ENCODE measurements at places on chromosomes 11 and 22.

DNA sequence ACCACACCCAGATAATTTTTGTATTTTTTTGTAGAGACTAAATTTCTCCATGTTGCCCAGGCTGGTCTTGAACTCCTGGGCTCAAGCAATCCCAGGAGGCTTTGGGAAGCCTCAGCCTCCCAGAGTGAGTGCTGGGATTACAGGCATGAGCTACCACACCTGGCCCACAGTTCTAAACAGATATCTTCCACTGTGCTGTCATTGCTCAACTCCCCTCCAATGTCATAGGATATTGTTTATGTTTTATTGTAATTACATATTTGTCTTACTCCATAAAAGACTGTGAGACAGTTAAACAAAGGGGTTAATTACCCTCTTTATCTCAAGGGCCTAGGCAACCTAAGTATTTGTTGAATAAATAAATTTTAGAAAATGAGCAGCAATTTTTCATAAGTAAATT lies 204.2 kb downstream of the GRM5 start:
- DNase-seq: no peak

DNA sequence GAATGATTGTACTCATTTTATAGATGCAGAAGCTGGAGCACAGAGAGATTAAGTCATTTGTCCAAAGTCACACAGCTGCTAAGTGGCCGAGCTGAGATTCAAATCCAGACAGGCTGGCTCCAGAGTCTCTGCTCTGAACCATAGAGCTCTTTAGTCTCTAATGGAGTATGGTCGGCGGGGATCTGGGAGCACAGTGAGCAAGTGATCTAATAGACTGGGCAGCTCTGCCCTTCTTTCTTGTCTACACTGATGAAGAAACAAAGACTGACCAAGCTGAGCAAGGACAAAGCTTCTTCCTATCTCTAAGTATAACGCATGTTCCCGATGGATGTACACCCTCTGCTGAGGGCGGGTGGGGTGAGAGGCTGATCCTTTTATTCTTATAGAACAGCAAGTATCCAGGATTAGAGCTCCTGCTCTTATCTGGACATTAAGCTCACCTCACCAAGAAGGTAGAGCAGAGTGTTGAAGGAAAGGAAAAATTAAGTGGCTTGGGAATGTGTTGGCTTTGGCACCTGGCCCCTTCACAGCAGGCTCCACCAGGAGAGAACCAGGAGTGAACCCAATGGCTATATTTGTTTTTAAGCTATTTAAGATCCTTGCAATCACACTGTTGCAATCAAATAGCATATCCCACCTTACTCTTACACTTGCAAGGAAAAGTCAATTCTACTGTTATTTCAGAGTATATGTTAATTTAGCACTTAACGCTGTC lies 68.7 kb downstream of the ETS1 start:
- no peak for DNase-seq

DNA sequence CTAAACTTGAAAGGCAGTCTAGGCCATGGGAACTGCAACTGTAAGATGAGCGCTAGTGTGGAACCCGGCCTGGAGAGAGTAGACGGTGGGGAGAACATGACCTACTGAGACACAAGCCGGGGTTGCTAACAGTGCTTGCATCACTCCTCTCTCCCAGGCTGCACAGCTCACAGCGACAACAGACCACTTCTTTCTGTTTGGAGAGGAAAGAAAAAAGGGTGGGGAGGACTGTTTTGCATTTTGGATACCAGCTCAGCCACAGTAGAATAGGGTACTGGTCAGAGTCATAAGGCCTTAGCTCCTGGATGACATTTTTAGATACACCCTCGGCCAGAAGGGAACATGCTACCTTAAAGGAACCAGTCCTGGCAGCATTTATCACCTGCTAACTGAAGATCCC lies 22.2 kb upstream of the OR52M1 start:
- DNase-seq: no peak

- peak; percentile 23 for DNase-seq
These were observed 18.1 kb upstream of the CSTF3 start for GRCh38 chr11:33179348-33179803.

GRCh38 chr11:7872890-7873289 lies 58.2 kb downstream of the OR10A6 start:
- no peak for DNase-seq
